ENCODE measurements at places on chromosomes 3 and 15.

- DNase-seq = peak; percentile 98
Measured at GRCh38 chr15:89334510-89335297, at the start of gene POLG. POLG (minus strand) TSS chr15:89334824; CDS start chr15:89333754, 1,070 bp downstream.

DNA sequence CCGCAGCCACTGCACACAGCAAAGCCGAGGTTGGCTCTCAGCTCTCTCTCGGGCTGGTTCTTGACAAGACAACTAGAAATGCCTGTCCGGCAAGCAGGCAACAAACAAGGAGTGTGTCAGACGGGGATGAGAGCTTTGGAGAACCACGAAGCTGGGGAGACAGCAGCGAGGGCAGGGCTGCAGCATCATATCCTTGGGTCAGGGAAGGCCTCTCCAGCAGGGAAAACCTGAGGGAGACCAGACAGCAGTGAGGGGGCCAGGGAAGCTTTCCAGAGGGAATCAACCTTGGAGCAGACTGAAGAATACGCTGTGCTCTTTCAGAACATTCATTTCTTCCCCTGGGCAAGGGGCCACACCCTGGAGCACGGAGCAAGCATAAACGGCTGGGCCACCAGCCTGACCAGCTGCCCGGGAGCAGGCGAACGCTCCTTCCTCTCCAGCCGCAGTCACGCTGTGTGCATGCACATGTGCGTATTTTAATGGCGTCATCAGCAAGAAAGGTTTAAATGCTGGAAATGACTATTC, 58.7 kb downstream of the CHSY1 start:
- no peak for DNase-seq

GRCh38 chr3:17118771-17119170, 234.0 kb downstream of the PLCL2 start:
- DNase-seq = no peak

GRCh38 chr3:147187687-147188086, 218.7 kb downstream of the ZIC4 start:
- no peak for DNase-seq

GRCh38 chr15:62052713-62053112, 7.5 kb downstream of the VPS13C start:
- no peak for DNase-seq

- DNase-seq = no peak
Measured at GRCh38 chr15:38667890-38668850, 103.6 kb upstream of the RASGRP1 start.
